Left lung (tissue), 14 donors: ENCODE measurements at places on chromosomes 3 and 15. TPM values are rescaled to one million over a fixed set of nuclear protein-coding genes. Genes with fewer than 3 reads are reported as not detected.

Gene STRA6
- 0.38 TPM for total RNA-seq

Gene CAMK2N2
- total RNA-seq: 1.0 TPM

DNA sequence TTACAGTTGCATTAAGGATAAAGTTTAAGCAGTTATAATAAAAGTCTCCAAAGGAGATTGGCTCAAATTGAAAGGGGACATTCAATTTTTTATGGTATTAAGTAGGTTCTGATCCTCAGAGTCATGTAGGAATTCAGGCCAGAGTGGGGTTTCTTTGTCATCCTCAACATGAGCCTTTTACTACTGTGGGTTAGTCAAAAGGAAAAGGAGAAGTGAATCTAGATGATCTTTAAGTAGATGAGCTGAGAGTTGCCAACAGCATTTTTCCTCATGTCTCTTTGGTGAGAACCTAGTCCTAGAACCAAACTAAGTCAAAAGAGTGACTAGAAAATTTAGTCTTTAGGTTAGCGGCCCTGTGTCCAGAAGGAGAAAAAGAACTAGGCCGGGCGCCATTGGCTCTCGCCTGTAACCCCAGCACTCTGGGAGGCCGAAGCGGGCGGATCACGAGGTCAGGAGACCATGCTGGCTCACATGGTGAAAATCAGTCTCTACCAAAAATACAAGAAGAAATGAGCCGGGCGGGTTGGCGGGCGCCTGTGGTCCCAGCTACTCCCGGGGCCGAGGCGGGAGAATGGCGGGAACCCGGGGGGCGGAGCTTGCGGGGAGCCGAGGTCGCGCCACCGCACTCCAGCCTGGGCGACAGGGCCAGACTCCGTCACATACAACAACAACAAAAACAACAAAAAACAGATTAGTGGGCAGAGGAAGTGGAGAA is 4.2 kb upstream of the CHL1 start:
- no peak overlapping the region for H3K27ac ChIP-seq
- peaks cover 35% of the 10 kb centered on the region for H3K27me3 ChIP-seq
- H3K4me1 ChIP-seq: peaks cover 7% of the 10 kb centered on the region
- DNase-seq: no peak
- no peaks in the 10 kb centered on the region for H3K36me3 ChIP-seq

- H3K4me1 ChIP-seq: no peaks in the 10 kb centered on the region
- no peak for DNase-seq
- peaks cover 53% of the 10 kb centered on the region for H3K36me3 ChIP-seq
- no peak overlapping the region for H3K27ac ChIP-seq
Measured at GRCh38 chr3:168030577-168030976, 65.1 kb downstream of the GOLIM4 start.
